ENCODE measurements at places on chromosomes 12 and 14.

DNA sequence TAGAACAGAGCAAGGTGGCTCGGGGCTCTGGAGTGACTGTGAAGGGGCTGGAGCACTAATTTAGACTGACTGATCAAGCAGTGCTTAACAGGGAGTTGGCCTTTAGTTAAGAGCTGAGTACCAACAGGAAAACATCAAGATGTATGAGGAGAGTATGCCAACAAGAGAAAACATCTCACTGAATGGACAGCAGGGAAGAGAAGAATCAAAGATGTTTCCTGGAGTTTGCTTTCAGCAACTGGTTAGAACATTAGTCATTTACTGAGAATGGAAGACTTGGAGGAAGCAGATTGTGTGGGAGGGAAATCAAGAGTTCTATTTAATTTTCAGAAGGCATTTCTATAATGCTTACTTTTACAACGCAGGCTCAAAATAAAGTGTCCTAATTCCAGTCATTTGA is 259.3 kb downstream of the ADAMTS20 start:
- DNase-seq: no peak

DNA sequence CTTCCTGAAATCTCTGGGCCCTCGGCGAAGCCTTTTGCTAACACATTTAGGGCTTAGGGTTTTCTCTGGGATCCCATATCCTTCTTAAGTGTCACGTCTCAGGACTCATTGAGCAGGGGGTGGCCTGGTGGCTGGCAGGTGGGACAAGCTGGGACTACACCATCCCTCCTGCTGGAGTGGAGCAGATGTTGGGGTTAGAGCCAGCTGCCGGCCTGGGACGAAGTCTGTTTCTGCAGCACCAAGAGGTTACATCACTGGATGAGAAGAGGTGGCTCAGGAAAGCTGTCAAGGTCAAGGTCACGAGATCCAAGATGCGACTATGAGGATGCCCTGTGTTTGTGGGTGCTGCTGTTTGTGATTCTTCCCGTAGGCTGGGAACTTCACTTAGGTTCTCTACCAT is 16.3 kb downstream of the SMCO2 start:
- no peak for DNase-seq

DNA sequence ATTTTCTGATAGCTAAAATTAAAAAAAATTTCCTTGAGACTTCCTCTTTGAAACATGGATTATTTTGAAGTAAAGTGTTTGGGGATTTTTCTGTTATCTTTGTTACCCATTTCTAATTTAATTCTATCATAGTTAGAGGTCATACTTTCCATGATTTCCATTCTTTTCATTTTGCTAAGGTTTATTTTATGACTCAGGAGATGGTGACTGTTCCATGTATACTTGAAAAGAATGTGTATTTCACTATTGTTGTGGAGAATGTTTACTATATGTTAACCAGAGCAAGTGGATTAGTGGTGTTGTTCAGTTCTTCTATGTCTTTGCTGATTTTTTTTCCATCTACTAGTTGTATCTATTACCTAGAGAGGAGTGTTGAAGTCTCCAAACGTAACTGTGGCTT is 250.5 kb upstream of the PELI2 start:
- no peak for DNase-seq

DNA sequence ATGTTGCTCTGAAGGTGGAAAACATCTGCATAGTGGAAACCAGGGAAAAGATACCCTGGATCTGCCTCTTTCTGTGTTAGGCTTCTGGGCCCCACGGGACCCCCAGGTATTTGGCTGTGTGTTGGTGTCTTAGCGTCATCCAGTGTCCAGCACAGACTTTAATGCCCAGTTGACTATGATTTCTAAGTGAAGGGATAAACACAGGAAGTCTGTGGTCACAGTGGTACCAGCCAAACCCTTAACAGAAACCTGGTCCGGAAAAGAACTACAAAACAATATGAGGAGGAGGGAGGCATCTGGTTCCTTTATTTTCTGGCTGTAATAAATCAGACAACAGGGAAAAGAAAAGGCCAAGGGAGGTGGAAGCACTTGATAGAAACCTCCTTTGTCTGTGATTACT is 56.4 kb downstream of the CMKLR1 start:
- DNase-seq: no peak

DNA sequence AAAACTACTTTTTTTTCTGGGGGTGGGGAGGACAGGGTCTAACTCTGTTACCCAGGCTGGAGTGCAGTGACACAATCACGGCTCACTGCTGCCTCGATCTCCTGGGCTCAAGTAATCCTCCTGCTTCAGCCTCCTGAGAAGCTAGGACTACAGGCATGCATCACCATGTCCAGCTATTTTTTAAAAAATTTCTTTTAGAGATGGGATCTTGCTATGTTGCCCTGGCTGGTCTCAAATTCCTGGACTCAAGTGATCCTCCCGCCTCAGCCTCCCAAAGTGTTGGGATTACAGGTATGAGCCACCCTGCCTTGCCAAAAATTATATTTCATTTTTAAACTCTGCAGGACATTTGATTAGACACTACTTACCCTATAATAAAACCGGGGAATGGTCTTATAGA is 5.5 kb downstream of the PPP2R3C start:
- DNase-seq: no peak

- no peak for DNase-seq
Observed at GRCh38 chr12:58681730-58682129, 238.6 kb downstream of the LRIG3 start.

DNA sequence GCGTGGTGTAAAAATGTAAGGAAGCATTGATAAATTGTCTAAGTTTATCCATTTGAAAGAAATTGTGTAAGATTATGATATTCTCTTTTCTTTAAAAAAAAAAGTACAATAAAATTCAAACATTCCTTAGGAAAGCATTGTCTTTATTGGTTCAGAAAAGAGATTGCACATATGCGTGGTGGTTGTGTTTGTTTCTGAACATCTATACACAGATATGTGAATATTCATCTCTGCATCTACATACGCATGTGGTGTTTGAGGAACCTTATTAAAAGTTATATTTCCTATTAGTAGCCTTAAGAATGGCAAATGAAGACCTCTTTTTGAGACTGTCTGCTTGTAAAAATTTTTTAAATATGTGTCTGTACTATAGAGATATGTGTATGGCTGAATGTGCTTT is 69.8 kb downstream of the TMEM260 start:
- no peak for DNase-seq

- no peak for DNase-seq
Observed at GRCh38 chr12:29463198-29463597, 34.3 kb downstream of the OVCH1 start.

GRCh38 chr12:106918746-106919145 is 37.0 kb upstream of the TMEM263 start:
- peak; percentile 3 for DNase-seq

DNA sequence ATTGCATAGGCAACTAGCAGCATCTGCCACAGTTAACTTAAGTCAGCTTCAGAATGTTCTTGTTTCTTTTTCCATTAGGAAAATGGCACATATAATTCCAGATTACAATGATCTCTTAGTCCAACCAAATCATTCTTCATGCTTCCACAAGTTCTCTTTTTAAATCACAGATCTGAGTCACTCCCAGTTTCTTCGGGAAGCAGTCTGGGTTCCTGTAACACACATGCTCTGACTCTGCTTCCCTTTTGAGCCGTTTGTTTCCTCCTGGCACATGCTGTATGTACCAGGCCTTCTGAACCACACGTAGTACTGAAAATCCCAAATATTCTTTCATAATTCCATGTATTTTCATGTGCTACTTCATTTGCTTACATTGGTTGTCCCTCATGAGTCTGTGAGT is 388.8 kb upstream of the PDE3A start:
- DNase-seq: no peak
